ENCODE measurements at places on chromosomes 5 and 9.

DNA sequence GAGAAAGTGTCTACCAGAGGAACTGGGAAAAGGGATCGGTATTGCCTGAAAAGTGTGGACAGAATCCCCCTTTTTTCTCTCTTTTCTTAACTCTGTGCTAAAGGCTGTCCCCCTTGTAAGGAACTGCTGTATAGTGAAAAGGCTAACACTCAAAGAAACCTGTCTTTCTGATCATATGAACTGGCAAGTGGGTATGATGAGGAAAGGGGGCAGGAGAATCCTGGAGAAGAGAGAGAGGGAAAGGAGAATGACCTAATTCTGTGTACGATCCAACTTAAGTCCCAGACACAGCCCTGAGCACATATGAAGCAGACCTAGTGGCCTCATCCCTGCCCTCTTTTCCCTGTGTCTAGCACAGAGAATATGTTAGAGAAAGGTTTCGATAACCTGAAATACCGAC is 967 bp downstream of the ANKRD31 start:
- no peak for DNase-seq

GRCh38 chr9:126379661-126380360 is 53.2 kb downstream of the MVB12B start:
- no peak for DNase-seq

- DNase-seq, result no peak
Observed at GRCh38 chr9:19649336-19650041, 139.3 kb downstream of the SLC24A2 start.

DNA sequence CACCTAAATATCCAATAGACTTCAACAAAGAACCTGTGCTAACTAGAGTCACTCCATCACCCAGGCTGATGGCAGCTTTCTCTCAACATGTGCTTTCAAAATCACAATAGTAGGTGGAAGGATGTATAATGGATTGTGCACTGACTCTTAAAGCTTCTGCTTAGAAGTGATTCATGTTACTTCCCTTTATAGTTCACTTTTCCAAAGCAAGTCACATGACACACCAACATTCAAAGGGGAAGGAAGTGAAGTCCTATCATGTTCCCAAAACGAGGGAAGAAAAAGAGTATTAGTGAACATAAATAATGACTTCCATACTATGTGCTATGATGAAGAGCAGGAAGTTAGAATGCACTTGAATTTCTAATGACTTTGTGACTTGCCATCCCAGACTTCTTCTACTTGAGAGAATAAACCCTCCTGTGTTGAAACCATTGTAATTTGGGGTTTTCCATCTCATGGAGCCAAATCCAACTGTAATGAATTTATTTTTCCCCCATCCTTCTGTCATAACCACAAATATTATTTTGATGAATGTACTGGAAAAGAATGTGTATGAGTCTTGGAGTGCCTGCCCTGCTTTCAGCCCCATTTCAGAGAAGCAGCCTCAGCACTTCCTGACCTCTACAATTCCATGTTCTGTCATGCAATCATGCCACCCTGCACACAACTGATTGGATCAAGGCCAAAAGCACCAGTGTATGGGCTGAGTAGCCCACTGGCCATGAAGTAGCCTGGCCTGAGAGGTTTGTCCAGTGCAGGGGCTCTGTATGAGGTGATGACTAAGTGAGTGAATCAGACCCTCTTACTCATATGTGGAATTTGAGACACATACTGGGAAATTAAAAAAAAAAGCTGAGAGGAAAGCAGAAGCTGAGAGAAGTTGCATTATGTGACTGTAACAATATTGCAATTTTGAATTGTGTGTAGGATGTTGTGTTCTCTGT is 525.9 kb upstream of the CLINT1 start:
- no peak for DNase-seq

- DNase-seq, result no peak
Observed at GRCh38 chr5:143094087-143094521, 309.4 kb downstream of the NR3C1 start.

DNA sequence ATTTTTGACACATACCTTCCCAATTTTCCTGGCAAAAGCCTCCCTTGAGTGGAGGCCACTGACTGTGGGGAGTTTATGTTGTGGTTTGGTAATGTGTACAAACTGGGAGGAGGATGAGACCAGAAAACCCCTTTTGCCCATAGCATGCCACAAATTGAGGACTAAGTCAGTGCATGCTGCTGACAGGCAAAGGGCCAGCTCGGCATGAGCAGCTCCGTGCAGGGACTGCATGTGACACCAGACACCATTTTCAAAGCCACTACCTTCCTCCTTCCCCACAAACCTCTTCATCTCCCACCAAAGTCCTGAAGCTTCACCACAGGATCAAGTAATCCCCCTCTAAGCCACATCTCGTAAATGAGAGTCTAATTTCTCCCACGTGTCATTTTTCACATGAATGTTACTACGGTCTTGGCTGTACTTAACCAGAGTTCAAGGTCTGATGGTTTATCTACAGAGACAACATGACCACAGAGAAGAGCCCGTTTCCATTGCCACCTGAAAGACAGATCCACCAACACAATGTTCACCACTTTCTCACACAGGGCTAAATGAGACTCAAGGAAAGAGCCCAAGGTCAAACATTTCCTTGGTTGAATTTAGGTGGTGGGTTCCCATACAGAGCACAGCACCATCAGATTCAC is 106.5 kb downstream of the NFIB start:
- DNase-seq, result no peak

- no peak for DNase-seq
Observed at GRCh38 chr9:81844131-81844567, 84.1 kb upstream of the SPATA31D4 start.

DNA sequence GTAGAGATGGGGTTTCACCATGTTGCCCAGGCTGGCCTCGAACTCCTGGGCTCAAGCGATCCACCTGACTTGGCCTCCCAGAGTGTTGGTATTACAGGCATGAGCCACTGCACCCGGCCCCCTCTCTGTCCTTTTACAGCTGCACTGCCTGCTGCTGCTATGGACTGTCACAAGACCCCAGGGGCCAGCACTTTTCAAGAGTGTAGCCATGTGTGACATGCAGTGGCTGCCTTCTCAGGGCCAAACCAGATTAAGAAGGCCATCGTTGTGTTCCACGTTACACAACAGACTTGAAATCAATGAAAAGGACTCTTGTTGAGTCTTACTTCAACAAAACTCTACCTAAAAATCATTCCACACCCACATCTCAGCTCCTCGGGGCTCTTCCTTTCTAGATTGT is 78.9 kb upstream of the ICE1 start:
- no peak for DNase-seq

Measured in right renal cortex interstitium (tissue), 3 donors.